ENCODE measurements at places on chromosomes 4 and X.

DNA sequence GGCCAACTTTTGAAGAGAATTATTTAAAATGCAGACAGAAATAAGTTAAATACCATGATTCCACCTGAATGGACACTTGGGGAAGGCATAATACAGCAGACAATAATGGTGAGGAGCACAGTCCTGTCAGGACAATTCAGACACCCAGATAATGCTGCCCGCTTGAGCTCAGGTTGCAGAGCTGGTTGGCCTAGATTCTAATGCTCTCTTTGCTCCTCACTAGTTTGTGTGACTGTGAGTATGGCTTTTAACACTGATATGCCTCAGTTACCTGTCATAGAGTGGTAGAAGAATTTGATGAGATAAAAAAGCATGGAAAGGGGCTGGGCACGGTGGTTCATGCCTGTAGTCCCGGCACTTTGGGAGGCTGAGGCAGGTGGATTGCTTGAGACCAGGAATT lies 62.1 kb downstream of the SH3KBP1 start:
- no peak for DNase-seq

DNA sequence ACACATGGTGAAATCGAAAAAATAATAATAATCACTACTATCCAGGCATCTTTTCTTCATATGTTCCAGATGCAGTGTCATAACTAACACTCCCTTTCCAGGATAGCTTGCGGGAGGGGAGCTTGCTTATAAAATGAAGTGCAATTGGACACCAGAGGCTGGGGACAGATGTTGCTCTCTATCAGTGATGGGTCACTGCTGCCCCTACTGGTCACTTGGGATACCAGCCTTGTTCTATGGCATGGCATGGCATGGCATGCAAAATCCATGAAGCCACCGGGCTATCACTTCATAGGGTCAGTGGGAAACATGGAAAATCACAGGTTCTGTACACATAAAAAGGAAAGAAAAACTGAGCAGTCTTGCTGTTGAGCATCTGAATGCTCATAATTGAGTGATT lies 168.1 kb downstream of the GLRA2 start:
- peak; percentile 73 for DNase-seq

DNA sequence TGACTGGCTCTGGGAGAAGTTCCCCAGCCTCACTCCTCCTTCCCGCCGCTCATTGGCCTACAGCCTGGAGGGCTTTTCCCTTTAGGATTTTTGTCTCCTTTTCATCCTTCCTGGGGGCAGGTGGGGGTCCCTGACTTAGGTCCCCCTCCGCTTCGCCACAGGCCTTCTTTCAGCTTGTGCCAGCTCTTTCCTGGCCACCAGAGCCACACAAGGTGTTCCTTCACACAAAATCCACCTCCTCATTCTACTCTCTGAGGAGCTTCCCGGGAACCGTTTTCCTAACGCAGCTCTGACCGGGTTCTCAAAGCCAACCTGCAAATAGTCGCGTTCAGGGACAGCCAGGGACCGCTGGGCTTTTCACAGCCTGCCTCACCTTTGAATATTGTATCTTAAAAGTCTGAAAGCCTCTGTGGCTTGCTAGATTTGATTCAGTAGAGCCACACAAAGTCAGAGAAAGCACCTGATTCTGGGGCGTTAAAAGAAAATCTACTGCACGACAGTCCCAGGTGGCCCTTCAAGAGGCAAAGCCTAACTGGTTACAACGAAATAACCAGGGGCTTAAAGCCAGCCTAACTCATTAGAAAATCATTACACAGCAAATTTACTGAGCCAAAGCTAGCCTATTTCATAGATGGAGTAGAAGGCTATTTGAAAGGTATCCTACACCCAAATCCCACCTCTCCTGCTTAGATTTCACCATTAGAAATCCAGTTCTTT lies 731 bp upstream of the GPC3 start:
- peak; percentile 53 for DNase-seq

DNA sequence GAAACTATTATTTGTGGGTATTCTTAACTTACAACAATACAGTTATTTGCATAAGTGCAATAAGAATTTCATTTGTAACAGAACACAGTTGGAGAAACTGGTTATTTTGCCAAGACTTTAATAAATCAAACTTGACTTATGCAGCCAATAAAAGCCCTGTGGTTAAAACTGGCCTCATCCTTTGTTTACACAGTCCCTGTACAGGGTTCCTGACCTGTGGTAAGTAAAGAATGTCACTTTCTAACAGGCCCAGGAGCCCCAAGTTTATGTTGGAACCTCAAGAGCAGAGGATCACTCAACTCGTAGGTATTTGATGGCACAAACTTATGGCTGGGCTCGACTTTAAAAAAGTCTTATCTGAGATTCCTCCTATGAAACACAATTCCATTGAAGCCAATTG lies 88.6 kb upstream of the PTCHD1 start:
- no peak for DNase-seq

- DNase-seq, result no peak
These were observed 98.4 kb downstream of the PHKA2 start for GRCh38 chrX:18885328-18886004.

DNA sequence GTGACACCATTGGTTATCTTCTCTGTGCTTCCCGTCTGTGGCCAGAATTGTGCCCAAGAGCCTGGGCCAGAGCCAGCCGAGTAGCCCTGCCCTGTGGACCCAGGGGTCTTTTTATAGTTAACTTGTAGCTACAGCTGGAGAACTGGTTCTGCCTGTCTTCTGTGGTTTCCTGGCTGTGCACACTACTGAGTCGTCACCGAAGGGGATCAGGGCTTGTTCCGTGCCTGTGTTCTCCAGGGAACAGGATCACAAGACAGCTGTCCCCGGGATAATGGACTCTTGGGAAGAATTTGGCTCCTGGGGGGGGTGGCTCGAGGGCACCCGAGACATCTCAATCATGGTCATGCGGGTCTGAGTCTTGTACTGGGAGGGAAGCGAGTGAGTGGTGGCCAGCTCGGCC lies 22.1 kb upstream of the OPN1LW start:
- no peak for DNase-seq

GRCh38 chrX:28487818-28488217 lies 99.4 kb upstream of the IL1RAPL1 start:
- no peak for DNase-seq

DNA sequence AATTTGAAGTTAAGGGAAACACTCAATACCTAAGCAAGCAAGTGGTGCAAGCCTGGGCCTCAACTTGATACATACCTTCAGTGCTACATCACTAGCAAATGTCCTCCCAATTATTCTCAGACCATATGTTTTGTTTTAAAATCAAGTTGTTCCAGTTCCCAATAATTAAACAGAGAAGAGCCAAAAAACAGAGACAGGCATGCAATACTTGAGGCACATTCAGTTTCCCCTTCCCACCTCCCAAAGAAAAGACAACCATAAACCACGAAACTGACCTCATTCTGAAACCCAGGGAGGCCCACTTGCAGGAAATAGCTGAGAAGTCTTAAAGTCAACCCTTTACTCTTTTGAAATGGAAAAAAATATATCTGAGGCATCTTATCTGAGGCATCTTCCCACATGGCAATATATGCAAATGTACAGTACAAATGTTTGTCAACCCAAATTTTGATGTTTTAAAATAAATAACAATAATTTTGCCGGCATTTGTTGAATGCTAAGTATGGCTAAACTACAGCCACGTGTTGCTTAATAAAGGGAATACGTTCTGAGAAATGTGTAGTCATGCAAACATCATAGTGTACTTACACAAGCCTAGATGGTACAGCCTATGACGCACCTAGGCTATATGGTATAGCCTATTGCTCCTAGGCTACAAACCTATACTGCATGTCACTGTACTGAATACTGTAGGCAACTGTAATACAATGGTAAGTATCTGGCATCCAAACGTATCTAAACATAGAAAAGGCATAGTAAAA lies 147.5 kb downstream of the TSPAN5 start:
- no peak for DNase-seq

- no peak for DNase-seq
These were observed 102.0 kb upstream of the GATB start for GRCh38 chr4:151862766-151863165.

GRCh38 chr4:58732973-58733372 lies 1622.8 kb upstream of the IGFBP7 start:
- peak; percentile 4 for DNase-seq

DNA sequence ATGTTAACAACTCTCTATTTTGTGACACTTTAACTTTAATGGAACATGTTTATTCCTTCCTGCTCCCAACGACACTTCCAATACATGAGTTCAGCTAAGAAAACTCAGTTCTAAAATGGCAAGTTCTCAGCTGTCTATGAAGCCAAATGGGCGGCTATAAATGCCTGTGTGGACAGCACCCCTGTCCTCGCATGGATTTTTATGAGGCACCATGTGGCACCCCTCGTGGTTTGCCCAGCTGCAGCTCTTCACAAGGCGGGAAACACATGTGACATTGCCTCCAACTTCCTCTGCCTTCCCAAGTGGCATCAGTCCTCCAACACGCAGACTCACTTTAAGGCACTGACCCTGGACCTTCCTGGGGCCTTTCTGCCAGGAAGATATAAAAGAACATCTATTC lies 48.0 kb downstream of the SH3RF1 start:
- DNase-seq, result no peak

GRCh38 chr4:133124746-133125145 lies 24.3 kb upstream of the PCDH10 start:
- peak; percentile 47 for DNase-seq

DNA sequence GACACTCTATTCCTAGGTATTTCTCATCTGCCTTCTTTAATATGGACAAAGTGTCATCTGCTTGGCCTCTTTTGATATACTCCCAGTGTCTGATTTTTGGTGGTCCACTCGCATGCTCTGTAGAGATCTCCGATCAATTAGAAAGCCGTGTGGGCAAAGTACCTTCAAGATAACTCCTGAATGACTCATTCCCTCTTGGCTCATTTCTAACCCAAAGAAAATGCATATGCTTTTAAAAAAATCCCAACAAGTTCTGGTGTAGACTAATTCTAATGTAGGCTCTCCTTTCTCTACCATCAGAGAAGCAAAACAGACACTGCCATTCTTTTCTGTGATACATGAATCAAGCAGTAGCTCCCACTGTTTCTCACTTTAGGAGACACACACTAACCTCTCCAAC lies 714.9 kb upstream of the ADGRL3 start:
- DNase-seq, result no peak

GRCh38 chrX:11481035-11481434 lies 184.7 kb downstream of the ARHGAP6 start:
- DNase-seq, result no peak

GRCh38 chr4:159104694-159105414 lies 2.0 kb downstream of the RAPGEF2 start:
- DNase-seq, result peak; percentile 40

GRCh38 chr4:183905081-183905592 lies at the start of gene STOX2:
TSS of gene STOX2 (plus strand) at chr4:183905307. CDS start at chr4:183906791, 1,484 bp downstream.
- DNase-seq, result peak; percentile 76

DNA sequence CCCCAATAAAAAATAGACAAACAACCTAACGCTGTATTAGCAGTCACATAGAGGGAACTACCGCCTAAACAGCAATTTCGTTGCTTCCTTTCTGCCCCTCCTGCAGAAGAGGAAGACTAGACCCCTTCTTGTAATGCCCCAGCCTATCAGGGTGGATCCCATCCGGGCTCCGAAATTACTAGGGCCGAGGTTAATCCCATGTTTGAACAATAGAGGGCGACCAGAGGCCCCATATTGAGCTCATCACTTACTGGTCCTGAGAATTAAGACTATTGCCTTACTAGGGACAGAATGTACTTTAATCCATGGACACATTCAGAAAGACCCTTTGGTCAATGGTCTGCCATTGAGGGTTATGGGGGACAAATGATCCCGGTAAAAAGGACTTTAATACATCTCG lies 11.8 kb upstream of the ZNF630 start:
- peak; percentile 62 for DNase-seq

DNA sequence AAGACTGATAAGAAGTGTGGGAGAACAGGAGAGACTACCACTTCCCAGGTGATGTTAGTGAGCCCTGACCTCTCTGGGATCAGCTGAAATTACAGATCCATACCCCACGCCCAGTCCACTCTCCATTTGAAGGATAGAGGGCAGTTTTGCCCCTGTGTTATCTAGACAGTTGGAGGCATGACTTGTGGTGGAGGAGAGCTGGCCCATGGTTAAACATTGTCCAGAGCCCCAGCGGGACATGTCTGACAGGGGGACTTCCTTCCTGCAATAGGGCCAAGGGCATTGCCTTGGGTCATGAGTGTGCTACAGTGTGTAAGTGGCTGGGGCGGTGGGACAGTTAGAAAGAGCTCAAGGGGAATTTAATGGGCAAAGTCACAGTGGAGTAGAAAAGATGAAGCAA lies 181.1 kb downstream of the MID1IP1 start:
- no peak for DNase-seq

GRCh38 chr4:17884063-17884462 lies 73.3 kb downstream of the NCAPG start:
- no peak for DNase-seq

DNA sequence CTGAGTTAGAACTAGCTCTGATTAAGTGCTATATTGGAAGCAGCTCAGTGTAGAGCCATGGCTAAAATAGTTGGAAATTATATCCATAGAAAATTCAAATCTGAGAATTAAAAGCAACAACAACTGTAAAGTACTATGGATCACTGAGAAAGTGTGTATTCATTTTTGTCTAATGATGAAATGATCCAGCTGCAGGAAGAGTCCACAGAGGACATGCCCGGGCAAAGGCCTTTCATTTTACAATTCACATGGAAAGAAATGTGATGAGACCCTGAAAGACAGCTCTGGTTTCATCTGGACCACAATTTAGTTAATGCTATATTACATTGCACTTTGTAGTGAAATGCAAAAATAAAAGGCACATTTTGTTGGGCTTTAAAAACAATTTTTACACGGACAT lies 196.8 kb upstream of the FAT1 start:
- no peak for DNase-seq

GRCh38 chr4:161486461-161486860 lies 677.3 kb downstream of the FSTL5 start:
- no peak for DNase-seq

DNA sequence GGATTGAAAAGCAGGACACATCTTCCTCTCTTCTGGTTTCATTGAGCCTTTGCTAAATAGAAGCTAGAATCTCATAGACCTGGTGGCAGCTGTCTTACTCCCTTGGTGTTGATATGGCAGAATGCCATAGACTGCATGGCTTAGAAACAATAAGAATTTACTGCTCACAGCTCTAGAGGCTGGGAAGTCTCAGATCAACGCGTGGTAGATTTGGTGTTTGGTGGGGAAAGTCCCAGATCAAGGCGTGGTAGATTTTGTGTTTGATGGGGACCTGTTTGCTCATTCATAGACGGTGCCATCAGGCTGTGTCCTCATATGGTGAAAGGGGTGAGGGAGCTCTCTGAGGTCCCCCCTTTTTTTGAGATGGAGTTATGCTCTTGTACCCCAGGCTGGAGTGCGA lies 57.6 kb upstream of the PPP2R3B start:
- DNase-seq, result no peak

DNA sequence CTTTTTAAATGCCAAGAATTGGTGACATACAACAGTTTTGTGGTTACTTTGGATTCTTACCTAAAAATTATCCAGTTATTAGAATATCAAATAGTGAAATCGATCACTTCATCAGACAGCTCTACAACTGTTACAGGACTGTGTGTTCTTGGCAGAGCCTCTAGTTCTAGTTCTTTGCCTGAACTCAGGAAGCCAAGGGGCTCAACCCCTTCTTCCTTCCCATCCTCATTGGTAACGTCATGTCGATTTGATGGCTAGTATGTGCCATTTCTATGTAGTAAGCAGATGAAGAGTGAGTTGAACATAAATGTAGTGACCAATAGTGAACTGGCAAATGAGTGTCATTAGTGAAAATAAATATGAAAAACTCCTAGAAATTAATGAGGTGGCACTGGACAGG lies 59.4 kb upstream of the LIMCH1 start:
- no peak for DNase-seq

- no peak for DNase-seq
These were observed 158.1 kb upstream of the TENM3 start for GRCh38 chr4:182085051-182085480.

GRCh38 chrX:154649503-154650220 lies 3.7 kb downstream of the CTAG2 start:
- DNase-seq, result no peak
